GM04503 (cell line): ENCODE measurements at places on chromosomes 13 and 19.

GRCh38 chr19:56740501-56740900 lies 68.9 kb upstream of the ZNF835 start:
- no peak for DNase-seq

DNA sequence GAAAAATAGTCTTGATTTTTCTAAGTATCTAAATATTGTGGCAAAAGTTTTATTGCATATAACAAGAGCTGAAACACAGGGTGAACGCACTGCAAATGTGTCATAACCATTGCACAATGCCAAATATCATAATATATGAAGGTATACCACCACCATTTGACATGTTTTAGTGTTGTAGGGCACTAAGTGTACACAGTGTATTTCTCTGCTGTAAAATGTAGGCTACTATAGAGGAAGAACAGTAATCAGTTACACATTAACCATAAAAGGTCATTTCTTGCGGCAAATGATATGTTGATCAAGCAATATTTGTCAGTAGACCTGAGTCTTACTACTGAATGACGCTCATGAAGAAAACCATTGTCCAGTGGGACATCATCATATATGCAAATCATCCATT lies 18.3 kb upstream of the KLF5 start:
- no peak for DNase-seq

DNA sequence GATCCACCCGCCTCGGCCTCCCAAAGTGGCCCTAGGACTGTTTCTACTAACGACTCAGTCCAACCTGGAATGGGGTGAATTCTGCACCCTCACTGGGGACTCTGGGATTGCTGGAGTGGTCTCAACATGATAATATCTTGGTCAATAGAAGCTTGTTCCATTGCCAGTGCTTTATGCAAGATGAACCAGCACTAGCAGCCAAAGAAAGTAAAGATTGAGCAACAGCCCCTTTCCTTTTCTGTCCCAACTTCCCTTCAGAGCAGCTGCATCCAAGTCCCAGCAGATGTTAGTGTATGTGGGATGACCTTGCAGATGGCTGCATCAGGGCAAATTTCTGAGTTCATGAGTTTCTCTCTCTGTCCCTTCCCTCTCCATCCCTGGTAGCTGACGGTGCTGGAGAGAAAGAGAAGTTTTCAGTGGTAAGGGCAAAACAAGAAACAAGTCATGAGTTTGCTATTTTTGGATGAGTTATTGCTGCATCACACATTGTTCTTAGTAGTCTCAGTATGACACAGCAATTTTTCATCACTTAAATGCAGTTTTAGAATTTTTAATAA lies 183.6 kb upstream of the EDNRB start:
- peak; percentile 24 for DNase-seq

DNA sequence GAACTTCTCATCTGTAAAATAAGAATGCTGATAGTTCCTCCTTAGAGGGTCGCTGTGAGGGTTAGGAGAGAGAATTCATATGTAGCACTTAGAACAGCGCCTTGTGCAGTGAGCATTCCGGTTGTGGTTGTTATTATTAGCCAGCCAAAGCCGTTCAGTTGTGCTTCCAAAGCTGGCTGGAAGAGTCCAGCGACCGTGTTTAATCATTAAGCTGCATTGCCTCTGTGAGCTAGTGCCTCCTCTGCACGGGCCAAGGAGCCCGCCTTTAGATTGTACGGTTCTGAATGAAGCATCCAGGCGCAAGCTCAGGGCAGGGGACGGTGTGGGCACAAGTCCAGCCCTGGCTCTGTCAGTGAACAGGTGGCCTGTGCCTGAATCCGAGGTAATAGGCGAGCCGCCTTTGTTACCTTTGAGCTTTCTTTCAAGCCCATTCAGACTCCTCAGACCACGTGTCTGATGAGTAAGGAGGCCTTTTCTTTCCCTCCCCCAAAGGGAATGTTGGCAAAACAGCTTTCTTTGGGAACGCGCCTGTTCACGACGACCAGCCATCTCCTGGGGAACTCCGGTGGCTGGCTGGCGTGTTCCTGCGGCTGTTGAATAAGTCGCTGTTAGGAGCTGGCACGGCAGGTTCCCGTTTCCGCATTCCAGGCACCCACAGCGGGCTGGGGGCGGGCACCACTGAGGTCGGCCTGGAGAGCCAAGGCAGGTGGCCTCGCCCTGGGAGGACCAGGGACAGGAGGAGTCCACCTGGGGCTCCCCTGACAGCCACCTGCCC lies 25.1 kb downstream of the SIPA1L3 start:
- DNase-seq, result peak; percentile 21

GRCh38 chr13:71799324-71799723 lies 67.7 kb downstream of the DACH1 start:
- DNase-seq, result no peak

DNA sequence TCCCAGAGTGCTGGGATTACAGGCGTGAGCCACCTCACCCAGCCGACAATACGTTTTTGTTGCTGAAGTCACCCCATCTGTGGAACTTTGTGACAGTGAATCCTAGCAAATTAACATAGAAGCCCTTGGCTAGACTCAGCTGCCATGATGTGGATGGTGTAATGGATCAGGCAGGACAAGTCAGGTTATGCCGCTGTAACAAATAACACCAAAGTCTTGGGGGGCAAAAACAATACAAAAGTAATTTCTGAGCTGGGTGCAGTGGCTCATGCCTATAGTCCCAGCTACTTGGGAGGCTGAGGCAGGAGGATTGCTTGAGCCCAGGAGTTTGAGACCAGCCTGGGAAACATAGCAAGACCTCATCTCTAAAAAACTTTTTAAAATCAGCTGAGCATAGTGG lies 29.3 kb downstream of the PNPLA6 start:
- no peak for DNase-seq

- DNase-seq, result no peak
These were observed 77.6 kb upstream of the IPO5 start for GRCh38 chr13:97875911-97876310.

- DNase-seq, result no peak
These were observed 37.5 kb downstream of the TSSK6 start for GRCh38 chr19:19477705-19478383.

DNA sequence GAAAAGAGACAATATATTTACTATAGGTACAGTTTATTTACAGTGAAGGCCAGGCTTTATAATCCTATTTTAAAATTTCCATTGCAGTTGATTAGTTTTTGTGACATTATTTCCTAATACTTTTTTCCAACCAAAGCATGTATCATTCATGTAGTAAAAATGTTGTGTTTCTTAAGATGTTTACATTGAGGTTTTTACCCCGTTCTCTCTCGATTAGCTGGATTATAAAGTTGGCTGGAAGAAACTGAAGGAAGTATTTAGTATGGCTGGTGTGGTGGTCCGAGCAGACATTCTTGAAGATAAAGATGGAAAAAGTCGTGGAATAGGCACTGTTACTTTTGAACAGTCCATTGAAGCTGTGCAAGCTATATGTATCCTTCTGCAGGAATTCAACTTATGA lies 21.2 kb downstream of the HNRNPM start:
- no peak for DNase-seq

DNA sequence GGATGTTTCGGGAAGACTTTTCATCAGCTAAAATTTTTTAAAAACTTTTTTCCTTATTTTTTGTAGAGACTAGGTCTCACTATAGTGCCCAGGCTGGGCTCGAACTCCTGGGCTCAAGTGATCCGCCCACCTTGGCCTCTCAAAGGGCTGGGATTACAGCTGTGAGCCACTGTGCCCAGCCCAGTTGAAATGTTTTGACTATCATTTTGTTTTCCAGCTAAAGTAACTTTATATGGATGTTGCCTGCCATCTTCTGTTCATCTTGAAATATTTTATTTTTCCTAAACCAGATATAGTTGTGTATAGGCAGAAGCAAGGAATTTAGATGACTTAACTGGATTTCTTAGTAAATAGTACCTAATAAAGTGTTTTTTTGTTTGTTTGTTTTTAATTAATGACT lies 7.0 kb downstream of the CAB39L start:
- DNase-seq, result peak; percentile 15

- DNase-seq, result no peak
These were observed 311.2 kb downstream of the FOXO1 start for GRCh38 chr13:40355126-40355724.

- no peak for DNase-seq
These were observed 39.7 kb downstream of the USP12 start for GRCh38 chr13:27131906-27132305.

DNA sequence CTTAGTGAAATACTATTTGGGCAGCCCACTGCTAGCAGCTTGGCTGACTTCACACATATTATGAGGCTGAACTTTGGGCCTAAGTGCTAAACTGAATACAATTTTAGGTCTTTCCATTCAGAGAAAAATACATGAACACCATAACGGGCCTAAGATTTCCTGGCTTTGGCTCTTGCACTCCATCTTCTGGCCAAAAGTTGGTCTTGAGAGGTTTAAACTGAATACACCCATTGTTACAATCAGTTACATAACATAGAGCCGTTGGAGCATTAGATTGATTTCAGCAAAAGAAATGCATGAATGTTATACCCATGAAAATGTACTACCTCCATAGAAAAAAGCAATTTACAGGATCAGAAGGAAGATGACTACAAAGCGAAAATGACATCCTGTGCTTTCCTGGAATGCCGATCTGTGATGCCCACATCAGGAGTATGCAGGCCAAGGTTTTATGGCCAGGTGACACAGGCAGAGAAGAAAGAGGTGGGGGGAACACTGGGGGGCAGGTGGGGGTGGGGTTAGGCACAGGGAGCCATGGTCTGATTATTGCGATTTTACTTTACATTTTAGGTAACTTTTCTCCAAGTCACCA lies 11.1 kb upstream of the SHISA2 start:
- peak; percentile 4 for DNase-seq

DNA sequence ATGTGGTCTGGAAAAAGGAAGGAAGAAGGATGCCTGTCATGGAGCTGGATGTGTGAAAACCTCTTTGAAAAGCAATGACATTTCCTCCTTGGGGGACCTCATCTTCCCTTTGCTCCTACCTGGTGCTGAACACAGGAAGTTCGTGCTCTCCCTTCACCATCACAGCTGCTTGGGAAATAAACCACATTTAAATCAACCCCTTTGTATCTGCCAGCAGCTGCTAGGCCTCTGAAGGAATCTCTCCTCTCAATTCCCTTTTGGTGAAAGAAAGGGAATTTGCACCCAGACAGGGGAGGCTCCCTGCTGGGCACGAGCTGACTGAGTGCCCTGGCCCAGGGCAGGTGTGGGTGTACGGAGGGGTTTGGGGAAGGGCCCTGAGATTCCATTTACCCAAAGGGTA lies 437.7 kb downstream of the TSHZ3 start:
- DNase-seq, result no peak

GRCh38 chr13:37158481-37158880 lies 53.0 kb upstream of the CSNK1A1L start:
- DNase-seq, result no peak

GRCh38 chr19:10769533-10770491 lies 51.9 kb downstream of the DNM2 start:
- DNase-seq, result no peak

DNA sequence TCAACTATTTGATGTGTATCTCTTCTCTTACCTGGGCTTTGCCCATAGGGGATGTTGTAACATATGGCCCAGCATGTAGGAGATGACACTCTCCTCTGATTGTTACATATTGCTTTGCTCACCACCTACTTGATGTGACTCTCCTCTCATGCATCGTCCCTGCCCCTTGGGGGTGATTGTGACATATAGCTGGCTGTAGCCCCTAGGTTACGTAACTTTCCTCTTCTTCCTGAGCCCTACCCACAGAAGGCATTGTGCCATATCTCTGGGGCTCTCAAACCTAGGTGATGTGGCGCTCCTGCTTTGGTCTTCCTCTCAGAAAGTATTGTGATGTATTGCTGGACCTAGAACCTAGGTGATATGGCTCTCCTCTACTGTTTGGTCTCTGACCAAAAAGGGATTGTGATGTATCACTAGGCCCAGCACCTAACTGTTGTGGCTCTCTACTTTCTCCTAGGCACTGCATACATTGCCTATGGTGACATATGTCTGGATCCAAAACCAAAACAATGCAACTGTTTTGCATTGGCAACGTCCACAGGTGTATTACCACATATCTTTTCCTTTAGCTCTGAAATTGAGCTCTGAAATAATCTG lies 71.9 kb upstream of the ZNF724 start:
- DNase-seq, result no peak

DNA sequence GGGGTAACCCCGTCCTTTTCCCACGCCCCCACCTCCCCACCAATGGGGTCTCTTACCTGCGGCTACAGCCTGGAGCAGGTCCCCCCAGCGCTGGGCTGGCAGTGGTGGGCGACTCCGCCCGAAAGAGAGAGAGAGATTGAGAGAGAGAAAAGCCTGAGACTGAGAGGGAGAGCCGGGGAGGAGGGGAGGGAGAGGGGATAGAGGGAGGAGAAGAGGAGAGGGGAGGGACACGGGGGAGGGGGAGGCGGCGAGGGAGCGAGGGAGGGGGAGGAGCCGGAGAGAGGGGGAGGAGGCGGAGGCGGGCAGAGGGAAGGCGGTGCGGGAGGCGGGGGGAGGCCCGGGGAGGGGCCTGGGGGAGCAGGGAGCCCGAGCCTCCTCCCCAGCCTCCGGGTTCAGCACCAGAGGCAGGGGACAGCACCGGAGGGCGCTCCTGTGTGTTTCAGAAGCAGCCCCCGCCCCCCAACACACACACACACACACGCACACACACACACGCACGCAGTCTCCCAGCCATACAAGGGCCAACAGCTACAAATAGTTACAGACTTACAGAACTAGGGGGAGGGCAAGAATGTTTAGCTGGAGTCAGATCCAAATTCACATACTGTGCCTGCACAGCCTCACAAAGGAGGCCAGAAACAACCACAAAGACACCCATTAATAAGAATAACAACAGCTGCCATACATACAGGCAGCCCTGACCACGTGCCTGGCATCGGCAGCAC lies at the start of gene SLC8A2:
TSS of gene SLC8A2 (minus strand) at position 161 of the 725 bp plus-strand sequence. CDS start 5,490 bp downstream, outside the sequence.
- peak; percentile 8 for DNase-seq

DNA sequence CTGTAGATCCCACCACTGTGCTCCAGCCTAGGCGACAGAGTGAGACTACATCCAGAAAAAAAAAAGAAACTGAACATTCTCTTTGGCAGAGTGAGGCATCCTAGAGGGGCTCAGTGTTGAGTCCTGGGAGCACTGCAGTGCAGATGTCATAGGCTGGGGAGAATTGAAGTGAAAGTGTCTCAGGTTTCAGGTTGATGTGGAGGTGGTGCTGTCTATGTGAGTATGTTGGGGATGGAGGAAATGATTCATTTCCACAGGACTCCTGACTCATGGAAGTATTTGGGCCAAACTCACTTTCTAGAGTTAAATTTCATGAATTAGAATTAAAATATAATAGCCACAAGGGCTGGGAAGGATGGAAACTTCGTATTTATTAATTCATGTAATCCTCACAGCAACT lies 134.4 kb upstream of the TSC22D1 start:
- DNase-seq, result peak; percentile 47

GRCh38 chr19:18093439-18094161 lies 4.0 kb upstream of the MAST3 start:
- DNase-seq, result no peak

- DNase-seq, result no peak
These were observed 9.0 kb downstream of the CAPN12 start for GRCh38 chr19:38735257-38735686.

- DNase-seq, result peak; percentile 94
These were observed at the start of gene ZNF235 for GRCh38 chr19:44304659-44305193. Gene ZNF235 (minus strand): TSS chr19:44305025. CDS start chr19:44303404, 1,621 bp downstream.

DNA sequence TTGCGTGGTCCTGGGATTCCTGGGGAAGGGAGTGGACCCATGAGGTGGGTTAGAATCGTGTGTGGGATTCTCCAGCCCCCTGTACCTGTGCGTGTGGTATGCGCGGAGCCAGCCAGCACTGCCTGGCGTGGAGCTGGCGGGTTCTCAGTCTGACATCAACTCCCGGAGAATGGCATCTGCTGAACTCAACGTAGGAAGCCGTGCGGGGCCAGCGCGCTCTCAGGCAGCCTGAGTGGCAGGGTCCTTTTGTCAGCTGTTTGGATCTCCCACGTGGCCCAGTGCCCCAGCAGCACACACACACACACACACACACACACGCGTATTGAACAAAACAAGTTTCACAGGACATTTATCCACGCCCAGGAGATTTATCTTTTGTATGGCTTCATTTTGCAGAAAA lies 28.1 kb downstream of the ATP4B start:
- no peak for DNase-seq
